Motor neuron (in vitro differentiated cells): ENCODE measurements at places on chromosomes 4 and X. TPM values are rescaled to one million over a fixed set of nuclear protein-coding genes. Genes with fewer than 3 reads are reported as not detected.
A peak's percentile ranks its signal among the peaks of the same experiment; 100 is the strongest.

GRCh38 chrX:130184857-130185256, 13.1 kb downstream of the RAB33A start:
- ATAC-seq = no peak

- no peak for ATAC-seq
Observed at GRCh38 chr4:28682847-28683246, 1822.2 kb downstream of the STIM2 start.

- ATAC-seq = no peak
Observed at GRCh38 chr4:168531305-168531704, 34.5 kb downstream of the PALLD start.

DNA sequence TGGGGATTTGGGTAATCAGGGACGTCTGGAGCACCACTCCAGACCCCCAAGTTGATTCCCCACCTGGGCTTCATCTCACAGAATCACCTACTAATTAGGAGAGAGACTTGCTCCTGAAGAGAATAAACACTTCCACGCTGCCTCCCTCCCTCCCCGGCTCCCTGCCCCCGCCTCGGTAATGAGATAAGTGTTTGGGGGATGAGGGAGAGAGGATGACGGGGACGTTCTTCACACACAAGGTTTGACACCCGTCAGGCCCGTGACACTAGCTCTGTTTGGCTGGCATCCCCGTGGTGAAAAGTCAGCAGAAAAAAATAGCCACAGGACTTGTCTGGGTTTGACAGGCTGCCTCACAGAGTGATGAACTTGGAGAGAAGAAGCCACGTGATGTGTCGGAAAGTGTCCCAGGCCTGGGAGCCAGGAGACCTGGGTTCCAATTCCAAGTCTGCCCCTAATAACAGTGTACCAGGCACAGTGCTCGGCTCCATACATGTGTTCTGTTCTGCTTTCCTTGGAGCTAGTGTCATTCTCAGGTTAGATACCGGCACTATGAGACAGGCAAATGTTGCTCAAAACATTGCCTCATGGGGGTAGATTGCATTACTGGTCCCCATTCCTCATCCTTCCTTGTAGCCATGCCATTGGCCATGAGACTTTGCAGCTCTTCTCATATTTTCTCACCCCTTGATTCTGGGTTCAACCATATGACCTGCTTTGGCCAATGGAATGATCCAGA, 578.0 kb downstream of the BCOR start:
- peak; percentile 9 for ATAC-seq

DNA sequence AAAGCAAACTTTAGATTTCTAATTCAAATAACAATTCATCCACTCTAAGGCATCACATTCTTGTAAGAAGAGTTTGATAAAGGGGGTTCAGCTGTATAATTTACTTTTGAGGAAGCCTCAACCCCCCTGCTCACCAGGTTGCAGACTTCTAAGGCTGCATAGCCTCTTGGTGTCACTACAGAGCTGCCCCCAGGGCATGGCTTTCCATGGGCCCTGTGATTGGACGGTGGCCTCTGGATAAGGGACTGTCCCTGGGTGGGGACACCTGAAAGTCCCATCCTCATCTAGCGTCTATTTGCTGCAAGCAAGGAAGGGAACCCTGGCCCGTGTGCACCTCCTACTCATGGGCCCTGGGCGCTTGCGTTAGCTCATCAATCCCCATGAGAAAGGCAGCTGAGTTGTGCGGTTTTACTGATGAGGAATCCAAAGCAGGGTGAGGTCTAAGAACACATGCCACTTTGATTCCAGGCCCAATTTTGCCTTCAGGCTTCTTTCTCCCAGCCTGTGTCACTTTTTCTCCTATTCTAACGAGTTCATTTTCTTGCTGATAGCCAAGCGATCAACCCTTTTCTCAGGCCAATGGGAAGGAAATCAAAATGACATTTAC, 51.8 kb downstream of the SCML1 start:
- ATAC-seq = peak; percentile 40

DNA sequence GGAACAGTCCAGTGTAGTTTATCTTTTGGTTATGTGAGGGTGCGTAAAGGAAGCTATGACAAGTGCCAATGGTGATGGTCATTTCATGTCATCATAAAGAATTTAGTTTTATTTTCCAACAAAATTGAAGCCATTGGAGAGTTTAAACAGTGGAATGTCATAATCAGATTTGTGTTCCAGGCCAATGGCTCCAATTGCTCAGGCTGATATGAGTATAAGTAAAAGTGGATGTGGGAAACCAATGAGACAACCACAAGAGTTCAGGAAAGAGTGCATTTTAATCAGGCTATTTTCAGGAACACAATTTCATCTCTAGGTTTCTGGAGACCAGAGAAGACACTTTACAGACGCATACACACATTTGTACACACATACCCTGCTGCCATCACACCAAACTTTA, 20.7 kb downstream of the SPANXC start:
- ATAC-seq = no peak

- ATAC-seq = no peak
Observed at GRCh38 chrX:40290517-40290916, 192.8 kb upstream of the BCOR start.

DNA sequence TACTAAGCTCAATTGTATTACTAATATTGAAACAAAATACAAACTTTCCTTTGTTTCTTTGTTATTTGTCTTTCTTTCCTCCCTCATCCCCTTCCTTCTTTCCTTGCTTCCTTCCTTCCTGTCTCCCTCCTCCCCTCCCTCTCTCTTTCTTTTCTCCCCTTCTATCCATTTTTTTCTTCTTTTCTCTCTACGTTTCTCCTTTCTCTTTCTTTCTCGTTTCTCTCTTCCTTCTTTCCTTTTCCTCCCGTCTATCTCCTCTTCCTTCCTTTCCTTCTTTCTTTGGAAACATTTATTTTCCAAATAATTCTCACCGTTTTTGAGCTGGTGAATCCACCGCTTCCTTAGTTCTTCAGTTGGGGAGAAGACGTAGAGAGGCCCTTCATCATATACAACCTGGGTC, 16.3 kb downstream of the BTK start:
- ATAC-seq = no peak

Gene SH3RF1
- total RNA-seq = 14.3 and 16.5 TPM in 2 replicates

Gene PDLIM3
- total RNA-seq = 4.2 and 4.8 TPM in 2 replicates
